ENCODE measurements at places on chromosomes 3 and 15.

DNA sequence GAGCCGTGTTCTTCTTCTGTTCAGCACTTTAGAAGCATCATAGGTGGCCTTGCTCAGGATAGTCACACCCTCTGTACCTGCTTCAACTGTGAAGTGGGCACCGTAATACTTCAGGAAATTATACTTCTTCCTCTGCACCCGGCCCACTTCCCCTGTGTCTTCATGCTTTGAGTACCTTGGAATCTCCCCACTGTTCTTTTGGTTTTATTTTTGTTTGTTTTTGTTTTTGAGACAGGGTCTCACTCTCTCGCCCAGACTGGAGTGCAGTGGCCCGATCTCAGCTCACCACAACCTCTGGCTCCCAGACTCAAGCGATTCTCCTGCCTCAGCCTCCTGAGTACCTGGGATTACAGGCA, 1.7 kb downstream of the P2RY14 start:
- no peak for DNase-seq

- no peak for DNase-seq
These were observed 224.0 kb downstream of the CHL1 start for GRCh38 chr3:420584-420983.

- no peak for DNase-seq
These were observed 115.5 kb downstream of the TMCO5A start for GRCh38 chr15:38049891-38050290.

GRCh38 chr3:181791056-181791955, 79.6 kb downstream of the SOX2 start:
- peak; percentile 3 for DNase-seq

DNA sequence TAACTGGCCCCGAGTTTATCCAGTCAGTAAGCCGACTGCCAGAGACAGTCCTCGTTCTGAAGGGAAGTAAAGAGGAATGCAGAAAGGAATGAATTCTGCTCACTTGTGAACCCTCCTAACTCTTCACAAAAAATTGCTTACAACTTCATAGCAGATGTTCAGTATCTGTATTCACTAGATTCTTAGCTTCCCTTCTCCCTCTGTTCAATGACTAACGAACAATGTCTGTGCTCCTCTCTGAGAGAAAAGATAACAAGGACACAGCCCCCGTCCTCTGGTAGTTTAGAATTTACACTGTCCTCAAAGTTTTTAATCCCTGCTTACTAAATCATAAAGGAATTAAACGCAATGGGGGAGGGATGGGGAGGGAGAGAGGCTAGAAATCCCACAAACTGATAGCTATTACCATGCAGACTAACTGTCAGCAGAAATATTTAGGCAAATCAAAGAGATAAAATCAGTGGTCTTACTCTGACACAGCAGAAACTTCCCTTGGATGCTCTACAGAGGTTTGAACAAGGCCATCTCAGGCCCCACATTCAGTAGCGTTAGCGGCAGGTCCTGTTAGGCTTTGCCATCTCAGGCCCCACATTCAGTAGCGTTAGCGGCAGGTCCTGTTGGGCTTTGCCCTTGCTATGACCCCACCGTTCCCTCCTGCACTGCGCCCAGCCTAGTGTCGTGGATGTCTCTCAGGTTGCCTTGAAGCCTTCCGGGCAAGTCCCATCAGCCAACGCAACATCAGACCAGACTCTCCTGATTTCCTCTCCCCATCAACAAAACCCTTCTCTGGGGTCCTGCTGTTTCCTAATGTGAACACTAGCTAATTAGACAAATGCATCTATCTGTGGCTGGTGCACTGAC, 23.4 kb downstream of the NRROS start:
- peak; percentile 50 for DNase-seq

- DNase-seq = no peak
These were observed 29.1 kb upstream of the SRGAP3 start for GRCh38 chr3:9278498-9278897.

- peak; percentile 77 for DNase-seq
These were observed 1.0 kb downstream of the ANP32A start for GRCh38 chr15:68819495-68820294.

- DNase-seq = no peak
These were observed 9.2 kb downstream of the SNAP23 start for GRCh38 chr15:42504631-42505030.

DNA sequence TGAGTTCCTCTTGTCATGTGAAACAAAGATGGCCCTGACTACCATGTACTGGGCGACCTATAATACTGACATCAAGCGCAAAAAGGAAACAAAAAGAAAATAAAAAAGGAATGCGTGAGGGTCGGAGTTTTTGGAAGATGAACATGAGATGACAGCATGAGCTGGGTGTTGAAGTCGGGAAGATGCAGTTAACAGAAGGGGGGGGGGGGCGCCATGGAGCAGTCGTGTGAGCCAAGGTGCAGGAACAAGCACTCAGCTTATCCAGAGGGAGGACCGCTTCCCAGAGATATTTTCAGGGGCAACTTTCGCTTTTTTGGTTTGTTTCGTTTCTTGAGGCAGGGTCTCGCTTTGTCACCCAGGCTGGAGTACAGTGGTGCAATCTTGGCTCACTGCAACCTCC, 110.2 kb downstream of the RORA start:
- DNase-seq = no peak
